ENCODE measurements at places on chromosomes 13 and 19. TPM values are rescaled to one million over a fixed set of nuclear protein-coding genes. Genes with fewer than 3 reads are reported as not detected.

The SELENOW gene
- total RNA-seq: 944 TPM

The PRTN3 gene
- 0.62 TPM for total RNA-seq

The KCNC3 gene
- 3.8 TPM for total RNA-seq

The LRRC63 gene
- total RNA-seq: not detected
